ENCODE measurements at places on chromosomes 4 and X. TPM values are rescaled to one million over a fixed set of nuclear protein-coding genes. Genes with fewer than 3 reads are reported as not detected.

CRLF2 gene
- total RNA-seq = 0.35 TPM

RBBP7 gene
- 115 TPM for total RNA-seq

PABPC1L2B gene
- total RNA-seq = not detected

MAPK10 gene
- 155 TPM for total RNA-seq

CDX4 gene
- total RNA-seq = not detected

CHRNA9 gene
- not detected for total RNA-seq

SMIM10L2A gene
- 4.8 TPM for total RNA-seq

TLR7 gene
- total RNA-seq = 2.5 TPM

RTL3 gene
- total RNA-seq = 0.12 TPM

HERC6 gene
- total RNA-seq = 9.1 TPM

SUPT20HL1 gene
- total RNA-seq = not detected

ASB11 gene
- total RNA-seq = 5.3 TPM

PSAPL1 gene
- not detected for total RNA-seq

CXCL3 gene
- 2.6 TPM for total RNA-seq

RAB9A gene
- total RNA-seq = 21.0 TPM

ASMT gene
- total RNA-seq = not detected

NXF2B gene
- 0.12 TPM for total RNA-seq

LETM1 gene
- 40.8 TPM for total RNA-seq

TBC1D1 gene
- 186 TPM for total RNA-seq

IQCM gene
- not detected for total RNA-seq

ASB12 gene
- 5.5 TPM for total RNA-seq

CXCL1 gene
- 5.9 TPM for total RNA-seq

ERAS gene
- not detected for total RNA-seq

ENAM gene
- 4.8 TPM for total RNA-seq

PAGE2B gene
- 0.70 TPM for total RNA-seq

RAB39B gene
- 2.0 TPM for total RNA-seq

F9 gene
- total RNA-seq = not detected

RTL9 gene
- total RNA-seq = 0.18 TPM

SMARCAD1 gene
- total RNA-seq = 43.8 TPM

All from metanephros (tissue), 2 donors.